Stimulated activated CD4-positive, alpha-beta T cell treated with anti-CD3 and anti-CD28 coated beads, Interleukin-1b, Interleukin-23, amount 100 ng/mL, for 1 hour (primary cell): ENCODE measurements at places on chromosomes 3 and 15.

DNA sequence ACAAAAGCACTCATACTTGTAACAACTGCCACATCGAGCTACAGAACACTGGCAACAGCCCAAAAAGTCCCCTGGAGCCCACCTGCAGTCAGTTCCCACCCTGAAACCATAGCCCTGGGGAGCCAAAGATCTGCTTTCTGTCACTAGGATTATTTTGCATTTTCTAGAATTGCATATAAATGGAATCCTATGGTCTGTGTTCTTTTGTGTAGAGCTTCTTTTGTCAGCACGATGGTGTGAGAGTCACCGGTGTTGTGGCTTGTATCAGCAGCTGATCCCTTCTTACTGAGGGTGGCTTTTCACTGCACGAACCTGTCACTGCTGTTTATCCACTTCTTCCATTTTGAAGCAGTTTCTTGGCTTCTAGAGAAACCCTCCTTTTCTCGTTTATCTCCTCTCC lies 60.1 kb upstream of the PRR23E start:
- DNase-seq: no peak

- no peak for DNase-seq
Measured at GRCh38 chr3:15010664-15011063, 54.5 kb downstream of the MRPS25 start.

- DNase-seq: no peak
Measured at GRCh38 chr3:147371771-147372340, 34.5 kb downstream of the ZIC4 start.

- DNase-seq: no peak
Measured at GRCh38 chr3:149442851-149443544, 31.5 kb upstream of the TM4SF4 start.

GRCh38 chr3:77042343-77042742 lies 2.4 kb downstream of the ROBO2 start:
- no peak for DNase-seq

- no peak for DNase-seq
Measured at GRCh38 chr3:106906074-106906473, 471.2 kb upstream of the CCDC54 start.

GRCh38 chr3:23996095-23996524 lies 51.0 kb downstream of the NR1D2 start:
- DNase-seq: no peak

GRCh38 chr3:152258448-152259393 lies 10.0 kb upstream of the MBNL1 start:
- peak; percentile 50 for DNase-seq

- no peak for DNase-seq
Measured at GRCh38 chr3:43949594-43949993, 258.9 kb downstream of the ABHD5 start.

- DNase-seq: no peak
Measured at GRCh38 chr15:82540984-82541431, 751 bp upstream of the RPS17 start.

- no peak for DNase-seq
Measured at GRCh38 chr15:70014860-70015490, 82.7 kb downstream of the TLE3 start.

DNA sequence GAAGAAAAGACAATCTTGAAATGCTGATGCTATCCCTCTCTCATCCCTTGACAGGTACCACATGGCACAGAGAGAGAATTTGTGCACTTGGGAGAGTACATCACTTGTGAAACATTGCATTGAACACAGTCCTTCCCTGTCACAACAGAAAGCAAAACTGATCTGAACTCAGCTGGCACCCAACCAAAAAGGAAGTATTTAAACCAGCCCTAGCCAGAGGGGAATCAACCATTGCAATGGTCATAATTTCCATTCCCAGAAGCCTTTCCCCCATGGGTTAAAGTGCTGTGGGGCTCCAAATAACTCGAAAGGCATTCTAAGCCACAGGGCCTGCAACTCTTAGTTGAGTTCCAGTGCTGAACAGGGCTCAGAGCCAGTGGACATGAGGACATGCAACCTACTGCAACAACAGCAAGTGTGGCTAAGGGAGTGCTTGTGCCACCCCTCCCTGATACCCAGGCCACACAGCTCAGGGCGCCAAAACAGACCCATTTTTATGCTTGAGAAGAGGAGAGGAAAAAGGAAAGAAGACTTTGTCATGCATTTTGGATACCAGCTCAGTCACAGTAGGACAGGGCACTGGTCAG lies 530.8 kb upstream of the BCHE start:
- no peak for DNase-seq

DNA sequence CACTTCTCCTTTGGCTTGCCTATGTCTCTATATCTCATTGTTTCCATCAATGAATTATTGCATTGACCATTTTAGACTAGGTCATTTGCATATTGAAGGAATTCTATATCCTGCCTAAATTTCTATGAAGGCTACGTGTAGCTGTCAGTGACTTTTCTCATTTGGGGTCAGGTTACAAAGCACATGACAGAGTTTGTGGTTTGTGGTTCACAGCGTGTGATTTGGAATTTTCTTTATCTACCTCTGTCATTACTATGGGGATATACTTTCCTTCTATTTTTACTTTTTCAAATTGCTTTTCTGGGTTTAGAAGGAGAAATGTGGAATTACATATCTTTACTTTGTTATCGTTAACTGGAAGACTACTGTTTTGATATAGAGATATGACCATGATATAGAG lies 317.3 kb upstream of the CFAP20DC start:
- DNase-seq: no peak

DNA sequence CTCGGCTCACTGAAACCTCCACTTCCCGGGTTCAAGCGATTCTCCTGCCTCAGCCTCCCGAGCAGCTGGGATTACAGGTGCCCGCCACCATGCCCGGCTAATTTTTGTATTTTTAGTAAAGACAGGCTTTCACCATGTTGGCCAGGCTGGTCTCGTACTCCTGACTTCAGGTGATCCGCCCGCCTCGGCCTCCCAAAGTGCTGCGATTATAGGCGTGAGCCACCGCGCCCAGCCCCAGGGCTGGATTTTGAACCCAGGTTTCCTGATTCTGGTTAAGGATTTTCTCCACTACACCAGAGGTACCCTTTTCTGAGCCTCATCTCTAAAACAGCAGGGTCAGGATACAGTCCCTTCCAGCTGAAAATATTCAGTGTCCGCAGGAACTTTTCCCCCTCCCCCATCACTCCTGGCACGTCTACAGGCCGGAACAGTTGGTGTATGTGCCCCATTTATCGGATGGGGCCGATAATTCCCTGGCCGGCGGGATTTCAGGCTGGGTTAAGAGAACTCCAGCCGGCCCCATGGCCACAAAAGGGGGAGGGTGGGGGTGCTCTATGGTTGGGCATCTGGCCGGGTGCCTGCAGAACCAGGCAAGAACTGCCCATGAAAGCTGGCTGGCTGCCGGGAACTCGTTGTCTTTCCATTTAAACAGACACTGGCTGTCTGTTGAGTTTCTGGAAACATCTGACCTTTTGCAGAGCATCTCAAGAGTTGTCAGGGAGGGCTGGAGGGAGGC lies 26.8 kb upstream of the SEMA4B start:
- DNase-seq: no peak

DNA sequence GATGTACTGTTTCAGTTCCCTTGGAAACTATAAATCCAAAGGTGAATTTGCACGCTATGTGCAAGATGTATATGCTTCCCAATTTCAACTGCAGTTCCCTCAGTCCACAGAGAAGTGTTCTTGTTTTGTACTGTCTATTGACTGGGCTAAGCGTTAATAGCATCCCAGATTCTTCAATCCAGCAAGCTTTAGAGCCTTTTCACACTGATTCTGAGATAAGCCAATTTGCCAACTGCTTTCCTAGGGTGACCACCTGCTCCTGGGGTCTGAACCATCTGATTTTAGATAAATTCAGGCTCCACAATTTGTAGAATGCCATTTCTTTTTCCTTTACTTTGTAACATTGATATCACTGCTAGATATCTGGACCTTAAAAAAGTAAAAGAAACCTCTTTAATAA lies 340.1 kb downstream of the PTPRG start:
- no peak for DNase-seq

GRCh38 chr3:82143661-82144412 lies 382.4 kb upstream of the GBE1 start:
- no peak for DNase-seq

GRCh38 chr3:183698756-183699155 lies 1.2 kb downstream of the YEATS2 start:
- no peak for DNase-seq

DNA sequence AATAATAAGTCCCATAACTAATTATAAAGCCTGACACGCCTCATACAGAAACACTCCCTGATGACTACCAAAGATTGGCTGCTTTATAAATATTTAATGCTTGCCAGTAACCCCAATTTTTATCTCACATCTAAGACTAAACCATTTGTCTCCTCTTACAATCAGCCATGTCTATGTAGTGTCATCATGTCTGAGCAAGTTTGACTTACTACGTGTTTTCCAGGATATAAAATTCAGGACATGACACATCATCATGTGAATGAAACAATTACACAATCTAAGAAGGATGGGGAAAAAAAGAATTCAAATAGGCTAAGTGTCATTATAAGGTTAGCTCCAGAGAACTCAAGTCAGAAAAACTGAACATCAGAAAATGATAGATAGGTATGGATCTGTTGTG lies 208.7 kb downstream of the MECOM start:
- no peak for DNase-seq

GRCh38 chr15:85580879-85581278 lies 200.5 kb downstream of the AKAP13 start:
- no peak for DNase-seq

DNA sequence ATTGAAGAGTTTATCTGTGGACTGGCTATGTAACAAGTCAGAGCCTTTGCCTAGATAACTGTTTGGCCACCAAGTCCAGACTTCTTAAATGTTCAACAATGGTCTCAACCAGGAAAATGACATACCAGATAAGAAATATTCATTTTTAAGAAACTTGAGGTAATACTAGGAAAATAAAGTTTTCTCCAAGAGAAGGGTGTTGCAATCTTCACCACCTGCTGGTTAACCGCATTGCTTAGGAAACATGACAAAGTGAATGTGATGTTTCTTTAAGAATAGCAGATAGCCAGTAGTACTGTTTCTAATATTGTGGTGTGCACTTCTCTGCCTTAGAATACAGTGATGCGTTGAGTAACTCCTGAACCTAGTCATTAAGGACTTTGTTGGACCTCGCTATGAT lies 321.5 kb upstream of the CADM2 start:
- no peak for DNase-seq

- DNase-seq: no peak
Measured at GRCh38 chr3:105869531-105869833, 670 bp upstream of the CBLB start.

DNA sequence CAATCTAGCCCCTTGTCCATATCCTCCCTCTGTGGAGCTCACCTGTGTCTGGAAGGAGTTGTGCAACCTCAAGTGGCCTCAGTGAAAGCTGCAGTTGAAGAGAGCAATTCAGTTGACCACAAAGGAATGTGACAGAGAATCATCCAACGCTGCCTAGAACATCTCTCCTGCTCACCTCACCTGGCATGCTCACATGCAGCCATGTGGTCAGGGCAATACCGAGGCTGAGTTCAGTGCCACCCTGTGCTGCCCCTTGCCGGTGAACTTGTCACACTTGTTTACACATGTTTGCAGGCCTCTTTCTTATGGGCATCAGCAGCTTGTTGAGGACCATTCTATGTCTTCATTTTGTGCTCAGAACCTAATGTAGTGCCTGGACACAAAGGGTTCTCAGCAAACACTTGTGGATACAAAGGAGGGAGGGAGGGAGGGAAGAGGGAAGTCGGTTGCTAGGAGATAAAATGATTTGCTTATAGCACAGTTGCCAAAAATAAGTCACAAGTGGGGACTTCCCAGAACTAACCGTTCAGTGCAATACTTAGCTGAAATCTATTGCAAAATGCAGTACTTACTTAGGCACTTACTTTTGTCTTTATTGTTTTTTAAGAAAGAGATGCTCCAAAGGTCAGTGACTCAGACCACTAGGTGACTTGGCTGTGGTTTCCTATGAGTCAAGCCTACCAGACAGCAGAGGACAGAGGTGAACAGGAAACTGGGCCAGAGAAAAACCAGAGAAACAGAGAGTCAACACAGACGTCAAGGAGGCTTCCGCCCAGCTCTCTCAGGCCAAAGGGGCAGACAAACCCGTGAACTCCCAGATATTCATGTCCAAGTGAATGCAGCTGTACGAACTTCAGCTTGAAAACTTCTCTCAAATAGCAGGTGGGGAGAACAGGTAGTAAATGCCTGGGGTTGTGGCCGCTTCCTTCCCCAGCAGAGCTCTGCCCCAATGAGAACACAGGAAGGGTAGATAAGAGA lies 227.8 kb upstream of the CTNNB1 start:
- no peak for DNase-seq

DNA sequence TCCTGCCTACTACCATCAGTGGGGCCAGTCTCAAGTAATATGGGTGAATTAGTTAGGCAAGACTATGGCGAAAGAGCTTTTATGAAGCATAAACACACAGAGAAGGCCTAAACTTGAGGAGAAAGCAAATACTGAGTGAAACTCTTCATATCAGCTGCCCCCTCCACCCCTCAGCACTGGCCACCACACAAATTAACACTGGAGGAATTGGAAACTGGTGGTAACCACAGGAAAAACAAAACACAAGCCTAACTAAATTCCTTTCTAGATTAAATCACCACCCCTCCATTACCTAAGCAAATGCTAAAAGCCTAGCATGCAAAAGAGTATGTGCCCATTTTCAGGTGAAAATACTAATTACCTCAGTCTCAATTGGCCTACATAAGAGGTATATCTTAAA lies 774.7 kb upstream of the NECTIN3 start:
- no peak for DNase-seq

DNA sequence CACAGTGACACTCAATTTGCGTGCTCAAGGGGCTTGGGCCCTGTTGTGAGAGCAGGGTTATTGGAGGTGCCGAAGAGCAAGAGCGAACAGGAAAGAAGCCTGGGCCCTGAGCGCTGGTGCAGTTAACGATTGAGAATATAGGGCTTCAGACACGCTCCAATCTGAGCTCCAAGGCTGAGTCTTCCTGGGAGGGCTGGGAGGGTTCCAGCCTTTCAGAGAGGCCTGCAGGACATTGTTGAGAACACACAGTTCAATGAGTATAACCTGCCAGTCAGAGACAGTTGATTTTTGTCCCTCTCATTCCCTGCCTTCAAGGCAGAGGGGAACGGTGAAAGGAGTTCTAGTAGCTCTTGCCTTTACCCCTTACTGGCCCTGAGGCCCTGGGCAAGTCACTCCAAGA lies 47.3 kb downstream of the GLDN start:
- no peak for DNase-seq

- no peak for DNase-seq
Measured at GRCh38 chr3:130823241-130823884, 70.5 kb upstream of the ATP2C1 start.

GRCh38 chr15:74873756-74874424 lies 725 bp upstream of the SCAMP2 start:
- DNase-seq: no peak
